Stimulated activated CD4-positive, alpha-beta T cell treated with anti-CD3 and anti-CD28 coated beads, Interleukin-1b, Interleukin-23, amount 100 ng/mL, for 1 hour (primary cell): ENCODE measurements at places on chromosomes 16 and 17.

GRCh38 chr17:80112471-80113032, 11.2 kb downstream of the GAA start:
- no peak for DNase-seq

GRCh38 chr16:77738706-77739558, 16.6 kb downstream of the NUDT7 start:
- DNase-seq, result no peak

GRCh38 chr17:59001158-59001814, 105.4 kb downstream of the TRIM37 start:
- peak; percentile 28 for DNase-seq

DNA sequence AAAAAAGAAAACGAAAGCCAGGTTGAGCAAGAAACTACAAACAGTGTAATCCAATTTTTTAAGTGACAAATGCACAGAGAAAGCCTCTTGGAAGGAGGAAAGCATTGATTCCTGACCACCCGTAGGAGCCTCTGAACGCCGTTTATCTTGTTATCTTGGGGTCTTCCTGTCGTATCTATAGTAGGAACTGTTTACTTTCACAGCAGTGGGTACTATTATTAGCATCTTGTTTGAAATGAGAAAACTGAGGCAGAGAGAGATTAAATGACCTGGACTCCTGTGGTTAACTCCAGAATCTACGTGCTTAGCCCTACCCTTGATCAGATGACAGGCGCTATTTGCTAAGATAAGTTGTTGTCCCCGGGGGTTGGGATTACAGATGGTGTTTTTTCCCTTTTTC, 196.7 kb upstream of the FOXF1 start:
- no peak for DNase-seq

DNA sequence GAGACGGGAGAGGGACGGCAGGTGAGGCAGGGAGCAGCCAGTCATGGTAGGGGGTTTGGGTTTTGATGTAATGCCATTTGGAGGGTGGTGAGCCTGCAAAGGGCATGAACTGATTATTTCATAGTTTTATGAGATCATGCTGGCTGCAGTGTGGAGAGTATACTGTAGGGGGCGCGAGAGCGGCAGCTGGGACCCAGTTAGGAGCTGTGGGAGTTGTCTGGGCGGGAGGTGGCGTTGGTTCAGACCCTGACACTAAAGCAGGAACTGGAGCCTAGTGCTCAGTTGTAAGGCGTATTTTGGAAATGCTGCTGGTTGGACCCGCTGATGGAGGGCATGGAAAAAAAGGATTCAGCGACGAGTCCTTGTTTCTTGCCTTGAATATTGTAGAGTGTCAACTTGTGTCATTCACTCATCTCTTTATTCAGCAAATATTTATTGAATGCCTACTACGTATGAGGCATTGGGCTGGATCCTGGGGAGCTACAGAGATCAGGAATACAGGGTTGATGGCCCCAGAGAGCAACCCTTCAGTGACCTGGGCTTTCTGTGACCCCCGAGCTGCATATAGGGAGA, 23.7 kb upstream of the KDM8 start:
- DNase-seq, result peak; percentile 68

DNA sequence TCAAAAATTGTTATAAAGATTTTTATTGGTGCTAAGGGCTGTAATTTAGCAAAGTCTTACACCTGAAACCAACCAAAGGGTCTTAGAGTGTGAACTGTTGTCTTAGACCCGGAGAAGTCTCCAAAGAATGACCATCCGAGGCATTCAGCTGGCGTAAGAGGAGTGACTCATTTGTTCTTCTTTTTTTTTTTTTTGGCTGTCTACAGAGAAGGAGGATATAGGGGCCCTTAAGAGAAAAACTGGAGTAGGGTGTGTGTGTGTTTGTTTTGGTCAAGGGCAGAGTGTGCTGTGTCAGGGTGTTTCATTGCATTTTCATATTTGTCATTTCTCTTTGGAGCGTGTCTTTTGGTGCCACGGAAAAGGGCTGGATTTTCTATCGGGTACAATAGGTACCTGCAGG, 508.0 kb downstream of the WWOX start:
- DNase-seq, result no peak

- no peak for DNase-seq
Observed at GRCh38 chr16:61901689-61902088, 134.5 kb downstream of the CDH8 start.

DNA sequence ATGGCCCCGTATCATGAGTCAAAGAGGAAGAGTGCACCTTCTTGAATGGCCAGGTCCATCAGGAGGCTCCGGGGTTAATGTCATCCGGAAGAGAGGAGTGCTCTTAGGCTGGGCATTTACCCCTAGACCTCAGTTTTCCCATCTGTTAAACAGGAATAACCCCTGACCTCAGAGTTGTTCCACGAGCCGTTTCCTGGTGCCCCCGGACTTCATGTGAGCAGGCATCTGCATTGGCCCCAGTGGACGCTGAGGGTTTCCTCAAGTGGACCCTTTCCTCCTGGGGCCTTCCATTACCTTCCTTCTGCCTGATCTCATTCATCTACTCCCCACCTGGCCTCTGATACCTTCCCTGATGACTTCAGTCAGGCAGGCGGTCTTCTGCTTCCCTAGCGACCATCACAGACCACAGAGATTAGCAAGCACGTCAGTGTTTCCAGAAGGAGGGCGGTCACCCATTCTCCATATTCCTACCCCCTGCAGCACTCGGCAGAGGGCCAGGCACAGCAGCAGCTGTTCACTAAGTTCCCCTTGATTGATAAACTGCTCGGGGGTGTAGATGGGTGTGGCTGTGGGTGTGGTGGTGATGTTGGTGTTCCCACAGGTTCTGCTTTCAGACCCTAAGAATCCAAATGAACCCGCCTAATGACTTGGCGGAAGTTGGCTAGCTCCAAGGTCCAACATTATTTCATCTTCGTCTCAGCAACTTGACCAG, 346.6 kb upstream of the TNRC6C start:
- no peak for DNase-seq

DNA sequence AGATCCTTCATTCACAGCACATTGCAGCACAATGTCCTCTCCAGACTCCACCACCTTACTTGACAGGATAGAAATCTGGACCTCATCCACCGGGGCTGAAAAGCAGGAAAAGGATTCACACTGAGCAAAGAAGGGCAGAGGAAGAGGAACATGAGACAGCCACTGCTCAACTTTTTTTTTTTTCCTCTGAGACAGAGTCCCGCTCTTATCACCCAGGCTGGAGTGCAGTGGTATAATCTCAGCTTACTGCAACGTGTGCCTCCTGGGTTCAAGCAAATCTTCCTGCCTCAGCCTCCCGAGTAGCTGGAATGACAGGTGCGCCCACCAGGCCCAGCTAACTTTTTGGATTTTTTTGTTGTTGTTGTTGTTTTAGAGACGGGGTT, 34.4 kb downstream of the PECAM1 start:
- DNase-seq, result no peak

DNA sequence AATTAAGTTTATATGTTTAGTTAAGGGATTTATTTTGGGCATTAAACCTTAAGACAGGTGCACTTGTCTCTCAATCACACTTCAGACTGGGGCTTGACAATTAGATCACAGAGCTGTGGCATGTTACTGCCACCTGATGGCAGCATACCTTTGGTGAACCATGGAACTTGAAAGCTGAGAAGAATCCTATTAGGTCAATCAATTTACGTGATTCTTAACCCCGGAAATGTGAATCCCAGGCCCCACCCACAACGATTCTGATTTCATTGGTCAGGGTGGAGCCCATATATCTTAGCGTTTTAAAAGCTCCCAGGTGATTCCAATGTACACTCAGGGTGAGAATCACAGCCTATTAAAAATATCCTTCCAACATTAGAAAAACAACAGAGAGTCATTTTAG, 91.0 kb downstream of the GSG1L start:
- DNase-seq, result no peak

DNA sequence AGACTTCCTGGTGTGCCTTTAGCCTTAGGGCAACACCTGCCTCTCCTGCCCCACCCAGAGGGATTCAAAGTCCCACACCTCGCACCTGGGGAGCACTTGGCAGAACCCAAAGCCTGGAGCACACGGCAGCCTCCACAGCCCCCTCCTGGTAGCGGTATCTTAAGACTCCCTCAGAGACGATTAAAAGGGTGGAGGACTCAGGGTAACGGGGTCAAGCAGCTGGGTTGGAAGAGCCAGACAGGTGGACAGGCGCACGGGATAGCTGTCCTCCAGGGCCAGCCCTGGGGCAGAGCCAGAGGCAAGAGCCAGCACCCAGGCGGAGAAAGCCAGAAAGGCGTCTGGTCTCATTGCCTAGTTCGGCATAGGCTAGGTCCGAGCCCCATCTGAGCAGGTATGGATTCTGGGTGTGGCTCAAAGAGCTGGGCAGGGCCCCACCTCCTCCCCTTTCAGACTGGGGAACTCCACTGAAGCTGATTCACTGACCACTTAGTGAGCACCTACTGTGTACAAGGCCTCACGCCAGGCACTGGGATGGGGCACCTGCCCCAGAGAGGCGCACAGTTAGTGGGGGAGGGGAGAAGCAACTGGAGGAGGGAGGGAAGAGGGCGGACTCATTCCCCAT, 55.0 kb upstream of the MEAK7 start:
- no peak for DNase-seq

DNA sequence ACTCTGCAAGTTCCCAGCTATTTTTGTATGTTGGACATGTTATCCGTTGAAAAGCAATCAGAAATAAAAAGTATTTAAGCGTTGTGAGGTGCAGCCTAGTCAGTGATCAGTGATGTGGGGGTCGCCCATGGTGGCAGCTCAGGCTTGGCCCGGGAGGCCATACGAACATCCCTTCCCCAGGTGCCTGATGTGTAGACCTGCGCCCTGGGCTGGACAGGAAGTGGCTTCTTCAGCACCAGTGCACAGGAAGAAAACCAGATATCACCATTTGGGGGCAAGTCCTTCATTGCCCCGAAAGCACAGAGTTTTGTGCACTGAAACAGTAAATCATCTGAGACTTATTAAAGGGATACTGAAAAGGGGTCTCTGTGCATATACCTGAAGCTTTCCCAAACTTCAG, 98.9 kb downstream of the SOCS1 start:
- no peak for DNase-seq

- no peak for DNase-seq
Observed at GRCh38 chr16:67663151-67663876, 2.6 kb downstream of the PARD6A start.

- DNase-seq, result no peak
Observed at GRCh38 chr17:40535438-40535837, 29.8 kb downstream of the CCR7 start.

GRCh38 chr17:69764146-69764545, 310.9 kb upstream of the KCNJ16 start:
- DNase-seq, result no peak

DNA sequence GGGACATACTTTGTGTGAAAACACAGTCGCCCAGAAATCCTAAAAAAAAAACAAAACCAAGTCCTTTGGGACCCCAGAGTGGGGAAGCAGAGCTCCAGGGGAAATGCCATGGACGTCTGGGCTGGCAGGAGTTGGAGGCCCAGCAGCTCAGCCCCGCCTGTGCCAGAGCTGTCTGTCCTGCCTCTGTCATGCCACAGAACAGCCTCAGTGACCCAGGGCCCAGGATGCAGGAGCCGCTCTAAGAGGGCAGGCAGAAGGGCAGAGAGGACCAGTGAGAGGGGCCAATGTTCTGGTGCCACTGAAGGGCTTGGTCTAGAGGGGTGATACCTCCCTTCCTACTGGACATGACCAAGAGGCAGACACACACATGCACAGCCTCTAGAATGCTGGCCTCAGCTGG, 166.2 kb downstream of the C16orf78 start:
- no peak for DNase-seq

DNA sequence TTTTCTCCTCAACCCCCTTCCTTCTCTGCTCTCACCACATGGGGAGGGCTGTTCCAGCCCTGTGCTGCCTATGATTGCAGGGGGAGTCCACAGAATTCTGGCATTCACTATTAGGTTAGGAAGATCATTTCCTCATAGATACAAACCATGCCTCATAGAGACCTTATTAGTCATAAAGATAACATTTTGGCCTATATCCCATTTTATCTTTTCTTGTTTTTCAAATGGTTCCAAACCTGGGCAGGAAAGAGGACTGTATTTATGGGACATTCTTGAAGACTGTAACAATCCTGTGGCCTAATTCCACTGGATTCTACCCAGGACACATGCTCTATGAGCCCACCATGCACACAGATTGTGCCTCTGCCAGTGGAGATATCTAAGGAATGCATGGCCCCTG, 51.7 kb downstream of the ASIC2 start:
- DNase-seq, result no peak

DNA sequence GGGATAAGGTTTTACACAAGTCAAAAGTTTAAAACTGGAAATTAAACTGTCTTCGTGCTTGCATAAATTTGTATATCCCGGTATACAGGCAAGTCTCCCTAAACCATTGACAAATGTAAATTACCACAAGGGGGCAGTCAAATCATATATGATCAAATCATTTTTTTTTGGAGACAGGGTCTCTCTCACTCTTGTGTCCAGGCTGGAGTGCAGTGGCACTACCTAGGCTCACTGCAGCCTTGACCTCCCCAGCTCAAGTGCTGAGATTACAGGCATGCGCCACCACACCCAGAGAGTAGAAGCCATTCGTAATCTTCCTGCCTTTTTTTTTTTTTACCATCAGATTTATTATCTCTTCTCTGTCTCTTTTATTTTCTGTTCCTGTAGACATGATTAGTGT, 18.5 kb downstream of the TOP2A start:
- DNase-seq, result no peak

GRCh38 chr17:40915199-40915661, 22.2 kb downstream of the KRT23 start:
- no peak for DNase-seq

GRCh38 chr17:35849469-35850348, 19.0 kb downstream of the HEATR9 start:
- no peak for DNase-seq

DNA sequence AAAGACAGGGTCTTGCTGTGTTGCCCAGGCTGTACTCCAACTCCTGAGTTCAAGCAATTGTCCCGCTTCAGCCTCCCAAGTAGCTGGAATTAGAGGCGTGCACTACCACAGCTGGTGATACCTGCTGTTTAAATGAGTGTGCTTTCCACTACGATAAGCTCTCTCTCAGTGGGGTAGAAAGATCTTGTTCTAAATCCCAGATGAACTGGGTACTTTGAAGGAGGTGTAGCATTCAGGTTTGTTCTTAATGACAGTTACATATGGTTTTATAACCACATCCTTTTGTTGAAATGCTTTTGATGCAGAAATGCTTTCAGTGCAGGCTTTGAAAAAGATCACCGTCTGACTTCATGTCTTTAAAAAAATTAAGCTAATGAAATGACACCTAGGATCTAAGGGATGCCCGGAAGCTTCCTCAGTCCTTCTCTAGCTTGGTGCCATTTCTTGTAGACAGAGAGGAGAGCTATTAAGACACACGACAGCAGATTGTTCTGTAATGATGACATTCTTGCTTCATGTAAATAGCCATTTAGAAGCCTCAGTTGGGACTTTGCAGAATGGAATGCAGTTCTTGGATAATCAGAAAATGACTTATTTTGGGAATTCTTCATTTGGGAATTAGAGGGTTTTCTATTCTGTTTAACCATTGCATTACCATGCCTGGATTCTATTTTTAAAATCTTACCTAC, 19.5 kb downstream of the PMM2 start:
- DNase-seq, result no peak

GRCh38 chr17:70653850-70654249, 484.5 kb downstream of the KCNJ2 start:
- no peak for DNase-seq
